AG08395 (cell line): ENCODE measurements at places on chromosomes 3 and 15.
A peak's percentile ranks its signal among the peaks of the same experiment; 100 is the strongest.

- no peak for DNase-seq
Measured at GRCh38 chr3:45684327-45684892, 4.8 kb upstream of the SACM1L start.

DNA sequence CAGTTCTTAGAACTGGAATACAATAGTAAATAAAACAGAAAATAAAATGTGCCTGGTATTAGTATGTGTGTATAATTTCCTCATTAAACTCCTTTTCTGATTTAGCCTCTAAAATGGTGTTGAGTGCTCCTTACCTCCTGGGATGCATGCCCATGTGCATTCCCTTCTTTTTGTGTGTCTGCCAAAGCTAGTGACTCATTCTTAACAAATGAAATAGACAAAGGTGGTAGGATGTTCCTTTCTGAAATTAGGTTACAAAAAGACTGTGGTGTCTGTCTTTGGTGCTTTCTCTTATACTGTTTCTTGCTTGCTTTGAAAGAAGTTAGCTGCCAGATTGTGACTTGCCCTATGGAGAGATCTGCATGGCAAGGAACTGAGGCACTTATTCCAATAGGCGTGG is 623.7 kb downstream of the GRM7 start:
- no peak for DNase-seq

DNA sequence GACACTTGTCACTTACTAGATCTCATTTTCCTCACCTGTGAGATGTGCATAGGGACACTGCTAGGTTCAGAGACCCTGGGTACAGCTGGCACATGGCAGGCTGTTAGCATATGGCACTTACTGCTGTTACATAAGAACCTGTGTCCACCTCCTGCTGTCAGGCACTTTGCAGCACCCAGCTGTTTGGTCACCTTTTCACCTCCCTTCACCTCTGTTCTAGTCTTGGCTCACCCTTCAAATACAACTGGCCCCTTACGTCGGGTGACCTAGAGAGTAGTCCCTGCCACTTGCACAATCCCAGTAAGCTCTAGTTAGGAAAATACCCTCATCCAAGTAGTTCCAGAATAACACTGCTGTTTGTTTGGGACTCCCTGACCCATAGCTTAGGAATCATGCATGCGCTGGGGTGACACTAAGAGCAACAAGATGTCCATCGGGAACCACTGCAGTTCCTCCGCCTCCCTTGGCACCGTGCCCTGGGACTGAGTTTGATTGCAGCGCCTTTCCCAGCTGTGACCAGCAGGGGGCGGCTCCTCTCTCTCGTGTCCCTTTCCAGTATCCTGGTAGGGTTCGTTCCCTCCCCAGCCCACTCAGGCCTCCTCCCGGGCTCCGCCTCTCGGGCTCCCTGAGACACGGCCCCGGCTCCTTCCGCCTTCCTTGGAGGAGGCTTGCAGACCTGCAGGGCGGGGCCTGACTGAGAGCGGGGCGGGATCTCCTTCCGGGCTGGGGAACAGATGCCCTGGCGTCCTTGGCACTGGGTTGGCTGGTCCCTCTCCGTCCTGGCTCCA is 78.6 kb downstream of the ABHD5 start:
- peak; percentile 97 for DNase-seq

GRCh38 chr15:25508369-25509002 is 69.7 kb upstream of the UBE3A start:
- peak; percentile 67 for DNase-seq

GRCh38 chr3:118480101-118480860 is 554.4 kb downstream of the IGSF11 start:
- no peak for DNase-seq

DNA sequence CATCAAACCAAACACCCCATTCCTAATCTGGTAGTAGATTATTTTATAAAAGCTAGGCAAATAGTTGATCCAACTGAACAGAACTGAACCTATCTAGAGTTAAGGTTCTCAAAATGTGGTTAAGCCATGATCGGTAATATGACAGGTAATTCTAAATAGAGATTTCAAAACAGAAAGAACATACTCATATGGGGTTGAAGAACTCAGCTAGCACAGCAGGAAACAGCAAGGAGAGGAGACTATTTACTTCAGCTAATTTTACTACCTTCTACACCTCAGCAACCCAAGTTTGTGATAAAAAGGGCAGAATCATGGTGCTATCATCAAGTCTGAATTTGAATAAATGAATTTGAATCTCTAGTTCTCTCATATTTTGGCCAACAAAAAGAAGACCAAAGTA is 11.8 kb downstream of the CD47 start:
- no peak for DNase-seq

GRCh38 chr3:35721628-35722027 is 82.3 kb downstream of the ARPP21 start:
- no peak for DNase-seq

DNA sequence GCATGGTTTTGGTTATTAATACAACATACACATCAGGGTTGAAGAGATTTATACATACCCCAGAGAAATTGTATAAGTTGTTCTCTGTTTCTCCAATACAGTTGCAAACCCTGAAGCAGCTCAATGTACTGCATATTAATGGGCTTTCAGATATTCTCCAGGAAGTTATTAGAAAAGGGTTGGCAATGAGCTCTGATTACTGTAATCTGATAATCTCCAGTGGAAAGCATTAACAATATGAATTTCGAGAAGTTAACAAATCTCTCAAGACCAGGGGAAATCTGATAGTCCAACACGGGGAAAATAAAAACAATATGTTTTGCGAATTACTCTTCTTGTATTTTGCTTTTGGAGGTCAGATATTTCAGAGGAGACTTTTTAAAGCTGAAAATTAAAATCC is 950.1 kb downstream of the TBL1XR1 start:
- no peak for DNase-seq

- DNase-seq, result no peak
Measured at GRCh38 chr15:58476525-58477162, 44.9 kb downstream of the LIPC start.

DNA sequence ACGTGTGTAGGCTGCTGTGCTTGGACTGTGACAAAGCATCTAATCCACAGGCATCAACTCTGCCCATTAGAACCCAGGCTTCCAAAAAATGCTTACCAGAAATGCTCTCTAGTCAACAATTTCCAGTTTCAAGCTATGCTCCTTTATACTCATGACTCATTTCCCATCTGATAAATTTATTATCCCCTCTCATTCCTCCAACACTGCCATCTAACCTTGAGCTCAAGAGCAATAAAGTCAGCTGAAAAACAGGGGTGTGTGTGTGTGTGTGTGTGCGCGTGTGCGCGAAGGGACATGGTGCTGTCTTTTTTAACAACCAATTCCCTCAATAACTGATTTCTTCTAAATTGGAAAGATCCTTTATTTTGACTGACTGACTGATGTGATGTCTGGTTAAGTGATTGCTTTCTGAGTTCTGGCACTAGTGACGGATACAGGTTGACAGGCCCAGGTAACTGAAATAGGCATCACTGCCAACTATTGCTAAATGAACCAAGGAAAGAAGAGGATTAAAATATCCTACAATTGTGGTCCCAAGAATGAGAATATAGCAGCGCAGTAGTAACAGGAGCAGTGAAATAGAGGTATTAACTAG is 405.5 kb downstream of the ZNF385D start:
- DNase-seq, result no peak

- peak; percentile 20 for DNase-seq
Measured at GRCh38 chr3:127959873-127960272, 44.8 kb downstream of the KBTBD12 start.

- no peak for DNase-seq
Measured at GRCh38 chr3:95088464-95088863, 1025.6 kb downstream of the NSUN3 start.

GRCh38 chr15:95669146-95669922 is 661.2 kb upstream of the NR2F2 start:
- DNase-seq, result no peak

DNA sequence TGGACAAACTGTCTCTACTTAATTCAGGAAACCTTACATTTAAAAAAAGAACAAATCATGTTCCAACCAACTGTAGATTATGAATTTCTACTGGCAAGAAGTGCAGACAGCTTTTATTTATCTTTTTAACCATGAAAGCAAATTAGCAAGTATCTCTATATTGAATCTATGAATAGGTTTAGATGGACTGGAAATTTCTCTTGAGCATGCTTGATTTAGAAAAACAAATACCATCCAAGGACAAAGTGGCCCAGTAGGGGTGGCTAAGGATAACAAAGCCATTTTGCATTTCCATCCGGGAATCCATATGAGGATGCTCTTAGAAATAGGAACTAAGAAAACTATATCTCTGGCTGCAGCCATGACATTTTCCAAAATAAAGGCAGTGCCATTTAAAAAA is 150.6 kb downstream of the KCNMB2 start:
- DNase-seq, result no peak

GRCh38 chr3:60333710-60334109 is 917.5 kb downstream of the FHIT start:
- DNase-seq, result no peak

DNA sequence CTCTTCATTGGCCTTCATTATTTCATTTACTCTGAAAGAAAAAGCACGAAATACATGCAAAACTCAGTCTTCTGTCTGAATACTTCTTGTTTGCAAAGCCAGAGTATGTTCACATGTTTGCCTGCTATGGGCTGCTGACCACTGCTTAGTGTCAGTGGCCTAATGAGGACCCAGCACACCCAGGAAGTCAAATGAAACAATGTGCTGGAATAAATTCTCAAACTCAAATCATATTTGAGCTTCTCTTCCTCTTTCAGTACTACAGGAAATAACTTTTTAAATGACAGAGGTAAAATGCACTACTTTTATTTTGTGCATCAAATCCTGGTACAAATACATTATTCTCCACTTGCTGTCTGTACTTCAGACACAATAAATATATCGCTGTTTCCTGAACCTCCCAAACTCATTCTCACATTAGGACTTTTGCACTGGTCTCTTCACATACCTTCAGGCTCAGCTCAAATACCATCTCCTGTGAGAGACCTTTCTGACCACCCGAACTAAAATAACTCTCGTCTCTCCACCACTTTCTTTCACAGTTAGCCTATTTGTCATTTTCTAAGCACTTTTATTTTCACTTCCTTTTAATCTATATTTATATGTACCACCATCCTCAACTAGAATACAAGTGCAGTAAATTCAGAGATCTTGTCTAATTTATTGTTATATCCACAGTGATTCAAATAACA is 176.8 kb downstream of the TUSC7 start:
- no peak for DNase-seq

DNA sequence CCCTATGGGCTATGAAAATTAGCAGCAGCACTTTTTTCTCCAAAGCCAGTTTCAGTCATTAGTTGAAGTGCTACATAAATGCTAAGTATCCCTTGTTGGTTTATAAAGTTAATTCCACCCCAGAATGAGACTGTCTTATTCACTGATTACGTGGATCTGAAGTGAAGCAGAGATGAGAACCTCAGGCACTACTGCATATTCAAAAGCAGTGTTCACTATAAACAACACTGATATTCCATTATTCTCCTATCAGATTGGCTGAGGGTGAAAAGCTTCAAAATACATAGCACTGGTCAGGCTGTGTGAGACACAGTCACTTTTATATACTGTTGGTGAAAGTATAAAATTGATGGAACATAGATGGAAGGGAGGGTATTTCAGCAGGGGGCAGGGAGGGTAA is 395.7 kb upstream of the RARB start:
- no peak for DNase-seq

DNA sequence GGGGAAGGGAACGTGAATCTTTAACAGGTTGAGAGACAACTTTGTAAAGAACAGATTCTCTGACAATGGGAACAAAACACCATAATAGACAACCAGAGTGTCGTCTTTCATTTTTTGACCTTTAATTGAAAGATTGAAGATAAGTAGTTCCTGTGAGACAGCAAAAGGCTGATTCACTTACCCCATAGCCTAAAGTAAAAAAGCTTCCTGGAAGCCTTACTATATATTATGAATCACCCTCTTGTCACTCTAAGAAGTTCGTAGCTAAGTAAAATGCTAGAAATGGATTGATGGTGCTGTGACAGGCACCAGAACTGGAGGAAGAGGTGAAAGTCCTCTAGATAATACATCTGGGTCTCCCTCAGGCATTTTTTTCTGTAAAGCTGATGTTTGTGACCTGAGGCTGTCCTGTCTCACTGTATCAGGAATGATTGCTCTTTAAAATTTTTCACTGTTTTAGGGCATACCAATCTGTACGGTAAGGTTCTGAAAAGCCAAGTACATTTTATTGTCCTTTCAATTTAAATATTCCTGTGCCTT is 824.6 kb upstream of the SEMA6D start:
- no peak for DNase-seq

DNA sequence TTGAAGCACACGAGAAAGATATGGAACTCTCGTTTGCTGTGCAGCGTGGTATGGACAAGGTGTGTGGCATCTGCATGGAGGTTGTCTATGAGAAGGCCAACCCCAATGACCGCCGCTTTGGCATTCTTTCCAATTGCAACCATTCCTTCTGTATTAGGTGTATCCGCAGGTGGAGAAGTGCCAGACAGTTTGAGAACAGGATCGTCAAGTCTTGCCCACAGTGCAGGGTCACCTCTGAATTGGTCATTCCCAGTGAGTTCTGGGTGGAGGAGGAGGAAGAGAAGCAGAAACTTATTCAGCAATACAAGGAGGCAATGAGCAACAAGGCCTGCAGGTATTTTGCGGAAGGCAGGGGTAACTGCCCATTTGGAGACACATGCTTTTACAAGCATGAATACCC is 1.2 kb downstream of the MKRN3 start:
- DNase-seq, result no peak

GRCh38 chr3:5301651-5302297 is 114.3 kb downstream of the EDEM1 start:
- peak; percentile 13 for DNase-seq

DNA sequence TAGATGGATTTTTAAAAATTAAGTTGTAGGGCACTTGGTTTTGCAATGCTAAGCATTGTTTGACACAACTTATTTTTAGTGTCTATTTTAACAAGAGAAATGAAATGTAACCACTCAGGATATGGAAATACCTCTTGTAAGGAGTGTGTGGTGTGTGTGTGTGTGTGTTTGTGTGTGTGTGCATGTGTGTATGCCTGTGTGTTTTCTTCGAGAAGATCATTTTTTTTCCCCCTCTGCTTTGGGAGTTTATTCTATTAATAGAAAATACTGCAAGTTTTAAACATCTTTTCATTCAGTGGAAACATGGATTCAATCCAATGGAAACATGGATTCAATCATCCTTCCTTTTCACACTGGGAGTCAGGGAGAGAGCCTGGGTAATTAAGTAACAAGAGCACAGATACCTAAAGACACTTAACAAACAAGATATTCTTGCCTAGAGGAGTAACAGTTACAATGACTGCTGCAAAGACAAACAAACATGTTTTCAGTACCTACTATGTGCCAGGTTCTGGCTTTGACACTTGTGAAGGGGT is 567.2 kb upstream of the TBL1XR1 start:
- peak; percentile 9 for DNase-seq

- DNase-seq, result no peak
Measured at GRCh38 chr15:66099950-66100671, 153.4 kb downstream of the MEGF11 start.

DNA sequence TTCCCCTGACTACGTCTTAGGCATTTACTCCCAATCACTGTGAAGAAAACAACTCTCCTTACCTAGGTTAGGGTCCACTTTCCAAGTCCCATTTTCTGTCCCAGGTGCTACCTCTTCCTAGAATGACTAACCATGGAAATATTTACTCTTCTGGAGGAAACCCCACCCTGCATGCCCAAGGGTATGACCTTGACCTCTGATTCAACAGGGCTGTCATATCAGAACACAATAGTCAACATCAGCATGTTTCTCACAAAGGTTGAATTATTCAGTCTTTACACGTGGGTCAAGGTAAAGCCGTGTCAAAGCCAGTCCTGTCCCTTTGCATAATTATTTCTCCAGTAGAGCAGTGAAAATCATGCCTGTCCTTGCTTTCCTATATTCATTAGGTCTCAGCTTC is 4.3 kb upstream of the FRMD5 start:
- DNase-seq, result no peak
